ENCODE measurements at places on chromosomes 5 and 9.

DNA sequence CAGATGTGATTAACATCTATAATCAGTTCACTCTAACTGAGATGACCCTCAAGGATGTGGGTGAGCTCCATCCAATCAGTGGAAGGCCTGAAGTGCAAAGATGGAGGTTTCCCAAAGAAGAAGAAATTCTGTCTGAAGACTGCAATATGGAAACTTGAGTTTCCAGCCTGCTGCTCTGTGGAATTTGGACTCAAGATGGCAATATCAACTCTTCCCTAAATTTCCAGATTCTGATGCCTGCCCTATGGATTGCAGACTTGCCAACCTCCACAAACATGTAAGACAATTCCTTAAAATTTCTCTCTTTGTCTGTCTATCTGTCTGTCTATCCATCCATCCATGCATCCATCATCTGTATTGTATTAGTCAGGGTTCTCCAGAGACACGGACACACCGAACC lies 85.9 kb downstream of the ICE1 start:
- DNase-seq: no peak

DNA sequence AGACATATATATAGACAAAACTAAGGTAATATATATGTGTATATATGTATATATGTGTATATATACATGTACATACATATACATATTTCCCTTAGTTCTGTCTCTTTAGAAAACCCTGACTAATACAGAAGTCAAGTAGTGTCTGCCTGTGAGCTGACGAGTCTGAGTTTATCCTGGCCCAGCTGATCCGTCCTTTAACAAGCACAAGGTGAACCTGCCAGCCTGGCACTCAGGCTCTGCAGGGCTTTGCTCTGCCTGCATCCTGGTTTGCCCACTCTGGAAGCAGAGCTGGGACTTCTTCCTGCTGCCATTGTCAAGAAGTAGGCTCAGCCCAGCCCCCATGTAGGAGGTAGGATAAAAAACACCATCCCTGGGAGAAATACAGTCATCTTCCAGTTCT lies 388.0 kb downstream of the ICE1 start:
- no peak for DNase-seq

DNA sequence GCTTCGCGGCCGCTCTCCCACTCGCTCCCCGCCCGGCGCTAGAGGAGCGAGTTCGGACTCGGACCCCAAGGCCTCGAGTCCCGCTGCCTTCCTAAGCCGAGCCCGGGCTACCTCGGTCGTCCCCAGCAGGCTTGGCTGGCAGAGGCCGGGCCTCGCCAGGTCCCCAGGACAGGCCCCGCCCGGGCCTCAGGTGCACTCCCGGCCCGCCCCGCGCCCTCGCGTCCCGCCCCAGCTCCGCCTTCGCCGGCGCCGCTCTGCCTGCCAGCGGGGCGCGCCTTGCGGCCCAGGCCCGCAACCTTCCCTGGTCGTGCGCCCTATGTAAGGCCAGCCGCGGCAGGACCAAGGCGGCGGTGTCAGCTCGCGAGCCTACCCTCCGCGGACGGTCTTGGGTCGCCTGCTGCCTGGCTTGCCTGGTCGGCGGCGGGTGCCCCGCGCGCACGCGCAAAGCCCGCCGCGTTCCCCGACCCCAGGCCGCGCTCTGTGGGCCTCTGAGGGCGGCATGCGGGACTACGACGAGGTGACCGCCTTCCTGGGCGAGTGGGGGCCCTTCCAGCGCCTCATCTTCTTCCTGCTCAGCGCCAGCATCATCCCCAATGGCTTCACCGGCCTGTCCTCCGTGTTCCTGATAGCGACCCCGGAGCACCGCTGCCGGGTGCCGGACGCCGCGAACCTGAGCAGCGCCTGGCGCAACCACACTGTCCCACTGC lies at the start of gene SLC22A5:
SLC22A5 (plus strand) TSS at position 237 of the 707 bp plus-strand sequence; CDS start at position 500, 263 bp downstream.
- DNase-seq: peak; percentile 50

DNA sequence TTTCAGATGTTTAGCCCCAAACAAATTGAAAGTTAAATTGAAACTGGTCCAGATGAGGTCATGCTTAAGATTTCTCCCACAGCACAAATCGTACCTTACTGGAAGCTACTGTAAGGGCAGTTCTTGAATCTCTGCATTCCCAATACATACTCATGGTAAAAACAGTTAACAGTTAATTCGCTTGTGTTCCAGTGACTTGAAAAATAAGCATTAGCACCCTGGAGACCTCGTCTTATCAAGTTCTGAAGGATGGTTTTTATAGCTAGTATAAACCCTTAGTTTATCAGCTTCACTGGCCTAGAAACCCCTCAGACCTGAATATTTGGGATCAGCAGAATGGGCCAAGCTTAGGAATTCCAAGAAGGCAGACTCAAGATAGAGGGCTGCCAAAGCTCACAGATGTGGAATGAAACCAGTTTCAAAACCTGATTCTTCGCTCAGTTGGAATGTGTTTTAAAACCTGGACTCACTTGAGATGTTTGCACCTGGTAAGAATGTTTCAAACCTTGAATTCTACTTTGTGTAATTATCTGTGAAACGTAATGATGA lies 103.6 kb downstream of the C9orf152 start:
- no peak for DNase-seq

- DNase-seq: peak; percentile 81
Measured at GRCh38 chr9:24257726-24258125, 288.0 kb downstream of the IZUMO3 start.

GRCh38 chr9:92720209-92720765 lies 44.3 kb downstream of the BICD2 start:
- no peak for DNase-seq

GRCh38 chr5:111641533-111642233 lies 115.3 kb downstream of the NREP start:
- DNase-seq: peak; percentile 79

DNA sequence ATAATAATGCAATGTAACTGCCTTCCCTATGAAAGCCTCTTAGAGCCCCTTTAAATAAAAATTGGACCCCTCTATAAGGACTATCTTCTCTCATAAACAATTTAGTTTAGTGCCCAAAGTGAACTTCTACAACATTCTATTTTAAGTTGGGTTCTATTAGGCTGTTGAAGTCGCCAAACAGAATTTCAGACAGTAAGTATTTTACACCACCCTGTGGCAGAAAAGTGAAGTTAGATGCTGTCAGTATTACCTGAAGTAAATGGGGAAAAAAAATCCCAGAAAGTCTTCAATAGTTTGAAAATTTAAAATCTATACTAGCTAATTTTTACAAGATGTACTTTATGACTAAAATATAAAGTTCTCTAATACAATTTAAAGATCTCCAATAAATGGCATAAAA lies 29.5 kb downstream of the CAAP1 start:
- peak; percentile 1 for DNase-seq

DNA sequence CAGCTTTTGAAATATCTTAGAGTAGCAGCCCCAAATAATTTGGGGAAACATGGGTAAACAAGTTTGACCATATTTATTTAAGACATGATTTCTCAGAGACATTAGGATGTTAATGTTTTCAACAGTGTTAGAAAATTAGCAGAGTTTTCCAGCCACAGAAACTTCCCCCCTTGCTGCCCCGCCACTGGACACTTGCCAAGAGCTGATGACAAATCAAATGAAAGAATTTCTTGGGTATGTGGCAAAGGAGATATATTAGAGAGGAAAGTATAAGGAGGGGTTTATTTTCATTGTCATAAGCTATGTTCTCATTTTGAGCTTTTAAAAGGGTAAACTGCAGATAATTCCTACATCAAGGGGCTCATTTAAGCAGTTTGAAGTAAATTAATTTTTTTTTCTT lies 15.9 kb downstream of the GABRA1 start:
- DNase-seq: no peak

DNA sequence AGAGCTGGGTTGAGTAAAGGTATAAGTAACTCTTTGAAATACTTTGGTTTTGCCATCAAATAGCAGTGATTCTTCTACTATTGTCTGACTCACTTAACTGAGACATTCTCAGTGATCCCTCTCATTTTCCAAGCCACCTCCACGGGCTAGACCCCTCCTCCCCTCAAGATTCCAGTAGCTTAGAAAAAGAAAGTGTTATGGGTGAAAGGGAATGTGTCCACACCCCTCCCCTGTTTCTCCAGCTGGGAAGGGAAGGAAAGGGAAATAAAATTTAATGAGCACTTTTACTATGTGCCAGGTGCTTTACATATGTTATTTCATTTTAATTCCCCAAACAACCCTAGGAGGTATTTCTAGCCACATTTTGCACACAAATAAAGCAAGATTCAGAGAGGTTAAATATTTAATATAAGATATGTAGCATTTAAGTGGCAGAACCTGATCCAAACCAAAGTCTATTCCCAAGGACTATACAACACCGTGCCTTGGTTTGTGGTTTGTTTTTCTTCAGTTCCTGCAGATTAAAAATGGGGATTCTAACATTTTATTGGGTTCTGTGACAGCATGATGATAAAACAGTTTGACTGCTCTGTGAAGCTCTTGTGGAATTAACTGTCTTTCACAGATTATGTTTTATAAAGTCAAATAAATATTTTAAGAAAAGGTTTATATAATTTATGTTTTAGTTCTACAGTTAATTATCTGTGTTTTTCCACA lies 135.9 kb downstream of the ZSWIM6 start:
- DNase-seq: peak; percentile 84

GRCh38 chr5:7244208-7244607 lies 151.7 kb upstream of the ADCY2 start:
- no peak for DNase-seq

DNA sequence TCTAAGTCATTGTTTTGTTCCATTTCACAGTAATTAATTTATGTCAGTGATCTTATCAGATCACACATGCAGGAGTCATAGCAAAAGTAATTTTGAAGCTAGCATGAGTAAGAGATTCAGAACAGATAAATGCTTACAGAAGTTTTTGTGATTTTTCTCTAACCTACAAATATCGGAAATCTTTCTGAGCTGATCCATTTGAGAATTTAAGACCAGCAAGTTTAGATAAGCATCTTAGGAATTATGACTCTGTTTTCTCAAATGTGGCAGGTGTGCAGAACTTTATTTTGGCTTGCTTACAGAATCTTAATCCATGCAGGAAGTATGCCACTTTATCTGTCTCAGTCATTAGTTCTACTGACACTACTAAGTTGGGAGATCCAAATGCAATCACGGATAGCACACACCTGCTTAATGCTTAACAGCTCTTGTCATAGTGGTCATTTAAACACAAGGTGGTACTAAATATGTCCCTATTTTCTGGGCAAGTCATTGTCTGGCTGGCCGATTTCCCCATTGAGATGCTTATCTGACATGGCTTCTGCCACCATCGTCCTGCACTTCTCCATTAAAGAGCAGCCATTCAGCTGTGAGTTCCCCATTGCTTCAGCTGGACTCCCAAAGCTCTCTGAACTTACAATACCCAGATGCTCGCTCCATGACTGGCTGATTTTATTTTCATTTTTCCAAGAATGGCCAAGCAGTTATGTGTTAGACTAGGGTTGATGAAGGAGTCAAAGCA lies 305.4 kb upstream of the NUDT12 start:
- DNase-seq: peak; percentile 25

- DNase-seq: peak; percentile 26
Measured at GRCh38 chr5:134082264-134082992, 32.1 kb upstream of the TCF7 start.

- DNase-seq: no peak
Measured at GRCh38 chr5:128036950-128037349, 46.6 kb upstream of the SLC12A2 start.

- no peak for DNase-seq
Measured at GRCh38 chr5:7493081-7493480, 97.1 kb downstream of the ADCY2 start.

DNA sequence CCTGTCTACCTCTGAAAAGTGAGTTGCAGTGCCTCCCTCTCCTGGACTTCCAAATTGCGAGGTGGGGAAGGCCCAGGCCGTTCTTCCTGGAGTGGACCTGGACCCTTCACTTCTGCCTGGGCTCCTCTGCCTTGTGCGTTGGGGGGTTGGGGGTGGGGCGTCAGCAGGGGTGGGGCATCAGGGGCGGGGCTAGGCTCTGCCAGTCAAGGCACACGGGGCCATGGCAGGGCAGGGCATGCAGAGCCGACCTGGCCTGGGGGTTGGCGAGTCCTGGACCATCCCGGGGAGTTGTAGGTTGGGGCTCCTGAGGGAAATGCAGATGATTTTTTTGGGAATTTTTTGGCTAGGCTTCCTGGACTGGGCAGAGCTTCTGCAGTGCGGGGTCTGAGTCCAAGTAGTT lies 87.1 kb downstream of the EHMT1 start:
- DNase-seq: no peak

DNA sequence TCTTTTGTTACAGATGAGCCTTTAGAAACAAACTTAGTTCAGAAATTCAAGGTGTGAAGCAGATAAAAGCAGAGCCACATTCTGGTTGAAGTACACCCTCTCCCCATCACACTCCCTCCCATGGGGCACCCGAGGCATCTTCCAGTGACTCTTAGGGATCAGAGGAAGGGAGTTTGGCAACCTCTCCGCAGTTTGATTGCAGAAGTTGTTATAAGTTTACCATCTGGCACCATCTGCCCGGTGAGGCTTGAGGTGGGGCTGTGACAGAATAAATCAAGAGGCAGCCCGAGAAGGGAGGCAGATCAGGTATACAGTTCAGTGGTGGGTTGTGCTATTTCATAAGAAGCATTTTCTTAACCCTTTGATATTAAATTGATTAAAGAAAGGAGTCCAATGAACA lies 458.6 kb upstream of the CLINT1 start:
- no peak for DNase-seq

DNA sequence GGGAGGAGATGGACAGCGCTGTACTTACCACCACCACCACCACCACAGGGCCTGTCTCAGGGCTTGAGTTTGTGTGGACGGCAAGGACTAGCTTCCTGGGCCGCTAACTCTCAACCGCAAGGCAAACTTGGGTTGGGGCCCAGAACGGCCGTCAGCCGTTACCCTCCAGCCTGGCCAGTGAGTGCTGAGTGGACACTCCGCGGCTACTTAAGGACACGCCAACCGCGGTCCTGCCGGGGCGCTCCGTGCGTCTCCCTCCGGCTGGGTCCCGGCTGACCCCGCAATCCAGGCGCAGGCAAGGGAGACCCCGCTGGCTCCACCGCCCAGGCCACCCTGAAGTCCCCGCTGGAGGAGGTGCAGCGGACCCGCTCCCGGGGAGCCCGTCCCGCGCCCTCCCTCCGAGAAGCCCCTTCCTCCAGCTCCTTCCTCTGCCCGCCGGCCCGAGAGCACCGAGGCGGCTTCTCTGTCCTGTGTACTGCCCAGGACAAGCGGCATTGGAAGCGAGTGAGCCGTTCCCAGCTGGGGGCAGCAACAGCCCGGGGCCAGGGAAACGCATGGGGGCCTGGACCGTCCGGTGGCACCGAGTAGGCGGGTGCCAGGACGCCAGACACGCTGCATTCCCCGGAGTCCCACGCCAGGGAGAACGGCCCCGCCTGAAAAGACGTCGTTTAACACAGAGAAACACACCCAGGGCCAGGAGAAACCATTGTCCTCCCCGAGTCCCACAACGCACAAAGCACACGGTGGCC lies 46.6 kb downstream of the HABP4 start:
- DNase-seq: no peak

DNA sequence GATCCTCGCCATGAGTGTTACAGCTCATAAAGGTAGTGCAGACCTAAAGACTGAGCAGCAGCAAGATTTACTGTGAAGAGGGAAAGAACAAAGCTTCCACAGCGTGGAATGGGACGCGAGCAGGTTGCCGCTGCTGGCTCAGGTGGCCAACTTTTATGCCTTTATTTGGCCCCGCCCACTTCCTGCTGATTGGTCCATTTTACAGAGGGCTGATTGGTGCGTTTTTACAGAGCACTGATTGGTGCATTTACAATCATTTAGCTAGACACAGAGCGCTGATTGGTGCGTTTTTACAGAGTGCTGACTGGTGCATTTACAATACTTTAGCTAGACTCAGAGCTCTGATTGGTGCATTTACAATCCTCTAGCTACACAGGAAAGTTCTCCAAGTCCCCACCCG lies 13.9 kb downstream of the PLK2 start:
- DNase-seq: no peak

GRCh38 chr5:133882389-133882695 lies 86.1 kb downstream of the C5orf15 start:
- DNase-seq: no peak

All from fibroblast of skin of abdomen (primary cell).